Spleen (tissue), 13 donors: ENCODE measurements at places on chromosomes 5 and 9. TPM values are rescaled to one million over a fixed set of nuclear protein-coding genes. Genes with fewer than 3 reads are reported as not detected.

DDX4 gene
- 0.30 TPM for total RNA-seq

COL5A1 gene
- total RNA-seq, result 28.9 TPM

TEX53 gene
- not detected for total RNA-seq

PRLR gene
- 0.09 TPM for total RNA-seq

PCDHA1 gene
- total RNA-seq, result not detected

IL3 gene
- not detected for total RNA-seq

OBP2B gene
- total RNA-seq, result not detected

SNCB gene
- total RNA-seq, result not detected

GFI1B gene
- 1.8 TPM for total RNA-seq

PAX5 gene
- total RNA-seq, result 48.3 TPM

AJM1 gene
- 6.3 TPM for total RNA-seq

FBP2 gene
- not detected for total RNA-seq

N4BP3 gene
- 6.6 TPM for total RNA-seq

SLC31A2 gene
- 58.5 TPM for total RNA-seq

PSAT1 gene
- total RNA-seq, result 7.9 TPM
